ENCODE measurements at places on chromosomes 16 and 17. TPM values are rescaled to one million over a fixed set of nuclear protein-coding genes. Genes with fewer than 3 reads are reported as not detected.

The SOCS7 gene
- total RNA-seq: 16.3 TPM

The GNPTG gene
- total RNA-seq: 23.3 TPM

GRCh38 chr17:3535253-3535995 is 22.2 kb downstream of the TRPV3 start:
- H3K4me3 ChIP-seq: peak overlapping the region; percentile 55
- H3K27ac ChIP-seq: peak overlapping the region; percentile 57
- no peaks in the 10 kb centered on the region for H3K27me3 ChIP-seq
- H3K36me3 ChIP-seq: no peaks in the 10 kb centered on the region

DNA sequence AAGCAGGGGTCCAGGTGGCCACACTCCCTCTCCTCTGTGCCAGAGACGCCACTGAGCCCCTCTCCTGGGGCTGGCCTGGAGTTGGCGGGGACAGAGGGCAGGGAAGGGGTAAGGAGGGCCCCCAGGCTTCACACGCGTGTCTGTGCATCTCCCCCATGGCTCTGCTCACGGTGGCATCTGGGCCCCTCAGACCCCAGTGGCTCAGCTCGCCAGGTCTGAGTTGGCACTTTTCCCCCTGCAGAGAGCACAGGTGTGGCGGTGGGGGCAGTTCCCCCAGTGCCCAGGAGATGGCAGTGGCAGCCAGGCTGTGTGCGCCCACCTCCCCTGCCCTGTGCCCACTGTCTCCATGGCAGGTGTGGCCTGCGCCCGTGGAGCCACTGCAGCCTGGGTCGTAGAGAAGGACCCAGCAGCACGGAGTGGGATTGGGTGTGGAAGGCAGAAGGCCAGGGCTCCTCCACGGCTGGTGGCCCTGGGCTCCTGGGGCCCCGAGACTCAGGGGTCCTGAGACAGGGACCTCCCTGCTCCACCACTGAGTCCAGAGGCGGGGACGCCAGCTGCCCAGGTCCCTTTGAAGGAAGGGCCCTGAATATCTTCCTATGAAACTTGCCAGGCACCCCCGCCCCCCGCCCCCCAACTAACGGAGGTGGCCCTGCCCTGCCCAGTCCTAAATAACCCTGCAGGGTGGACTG is 4.3 kb upstream of the APRT start:
- no peaks in the 10 kb centered on the region for H3K36me3 ChIP-seq
- peaks cover 7% of the 10 kb centered on the region for H3K4me1 ChIP-seq
- no peak overlapping the region for H3K27ac ChIP-seq
- DNase-seq: no peak
- no peaks in the 10 kb centered on the region for H3K27me3 ChIP-seq
- H3K4me3 ChIP-seq: no peak overlapping the region

- H3K4me3 ChIP-seq: no peak overlapping the region
- no peaks in the 10 kb centered on the region for H3K27me3 ChIP-seq
- H3K27ac ChIP-seq: no peak overlapping the region
- H3K36me3 ChIP-seq: no peaks in the 10 kb centered on the region
These were observed 107.6 kb upstream of the CHMP6 start for GRCh38 chr17:80883831-80884735.

Data from gastrocnemius medialis (tissue), 4 donors.